ENCODE measurements at places on chromosomes 12 and 14. TPM values are rescaled to one million over a fixed set of nuclear protein-coding genes. Genes with fewer than 3 reads are reported as not detected.

LAG3 gene
- total RNA-seq = 4.7 TPM

CARMIL3 gene
- total RNA-seq = 9.4 TPM

SLC10A1 gene
- not detected for total RNA-seq

TMEM132C gene
- total RNA-seq = 10.6 TPM

C14orf39 gene
- 0.56 TPM for total RNA-seq

MYF5 gene
- not detected for total RNA-seq

RAN gene
- total RNA-seq = 1,593 TPM
